Mucosa of gallbladder (tissue), 1 donor: ENCODE measurements at places on chromosomes 2 and 18. TPM values are rescaled to one million over a fixed set of nuclear protein-coding genes. Genes with fewer than 3 reads are reported as not detected.

DNA sequence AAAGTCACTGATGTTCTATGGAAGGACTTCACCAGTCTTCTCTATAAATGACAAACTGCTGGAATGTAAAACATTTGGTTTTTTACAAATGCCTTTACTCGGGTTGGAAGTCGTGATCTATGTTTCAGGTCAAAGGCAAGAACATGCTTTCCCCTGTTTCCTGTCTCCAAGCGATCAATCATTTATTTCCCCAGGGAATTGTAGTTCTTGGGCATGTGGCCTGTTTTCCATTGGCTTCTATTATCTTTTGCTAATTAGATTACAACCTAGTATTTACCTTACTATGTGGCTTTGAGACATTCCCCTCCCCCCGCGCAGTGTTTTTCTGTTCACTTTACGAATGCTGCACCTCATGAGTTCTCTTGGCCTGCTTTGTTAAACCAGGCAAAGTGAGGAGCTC, 684.2 kb downstream of the EPHA4 start:
- no peak for DNase-seq

- DNase-seq = no peak
Measured at GRCh38 chr2:3207091-3207491, 170.5 kb downstream of the EIPR1 start.

Gene CRYBA2
- not detected for total RNA-seq

DNA sequence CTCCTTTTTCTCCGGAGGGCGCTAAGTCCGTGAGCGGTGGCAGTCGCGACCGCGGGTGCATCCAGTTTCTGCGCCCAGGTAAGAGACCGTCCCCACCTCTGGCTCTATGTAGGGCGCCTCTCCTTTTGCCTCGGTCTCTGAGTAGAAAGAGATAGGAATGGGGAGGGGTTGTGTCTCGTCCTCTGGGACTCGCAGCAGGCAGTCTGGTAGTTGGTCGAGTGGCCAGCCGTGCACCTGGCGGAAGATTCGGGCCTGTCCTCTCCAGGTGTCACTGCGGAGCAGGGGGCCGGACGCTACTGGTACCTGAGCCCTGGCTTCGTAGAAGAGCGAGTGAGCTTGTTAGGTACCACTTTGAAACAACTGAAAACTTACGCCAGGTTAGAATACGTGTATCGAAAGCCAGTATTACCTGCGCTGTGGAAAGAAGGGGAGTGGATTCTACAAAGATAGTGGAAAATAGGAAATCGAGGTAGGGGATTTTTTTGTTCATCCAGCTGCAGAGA, 403 bp downstream of the MAP2 start:
- peak; percentile 24 for DNase-seq

GRCh38 chr18:78983512-78983911, 3.9 kb downstream of the SALL3 start:
- DNase-seq = no peak

DNA sequence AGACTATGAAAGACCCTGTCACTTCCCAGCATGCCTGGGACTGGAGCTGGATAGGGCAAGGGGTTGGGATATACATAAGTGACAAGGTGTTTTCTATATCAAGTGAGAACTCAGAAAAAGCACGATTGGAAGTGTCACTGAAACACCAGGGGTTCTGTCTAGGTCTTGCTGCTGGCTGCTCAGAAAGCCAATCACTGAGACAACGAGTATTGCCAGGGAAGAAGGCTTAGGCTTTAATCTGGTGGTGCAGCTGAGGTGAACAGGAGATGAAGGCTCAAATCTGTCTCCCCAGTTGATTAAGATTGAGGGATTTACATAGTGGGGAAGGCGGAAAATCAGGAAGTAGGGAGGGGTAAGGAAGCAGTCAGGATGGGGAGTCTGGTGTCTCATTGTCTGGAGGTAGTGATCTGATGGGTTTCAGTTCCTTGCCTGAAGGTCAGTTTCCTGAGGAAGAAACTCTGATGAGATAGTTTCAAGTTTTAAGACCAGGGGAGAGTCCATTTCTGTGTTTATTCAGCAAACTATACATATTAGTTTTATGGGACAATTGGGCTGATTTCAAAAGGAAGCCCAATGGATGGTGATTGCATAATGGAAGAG, 3.5 kb upstream of the C2orf74 start:
- no peak for DNase-seq

Gene CYRIA
- total RNA-seq = 7.0 TPM

DNA sequence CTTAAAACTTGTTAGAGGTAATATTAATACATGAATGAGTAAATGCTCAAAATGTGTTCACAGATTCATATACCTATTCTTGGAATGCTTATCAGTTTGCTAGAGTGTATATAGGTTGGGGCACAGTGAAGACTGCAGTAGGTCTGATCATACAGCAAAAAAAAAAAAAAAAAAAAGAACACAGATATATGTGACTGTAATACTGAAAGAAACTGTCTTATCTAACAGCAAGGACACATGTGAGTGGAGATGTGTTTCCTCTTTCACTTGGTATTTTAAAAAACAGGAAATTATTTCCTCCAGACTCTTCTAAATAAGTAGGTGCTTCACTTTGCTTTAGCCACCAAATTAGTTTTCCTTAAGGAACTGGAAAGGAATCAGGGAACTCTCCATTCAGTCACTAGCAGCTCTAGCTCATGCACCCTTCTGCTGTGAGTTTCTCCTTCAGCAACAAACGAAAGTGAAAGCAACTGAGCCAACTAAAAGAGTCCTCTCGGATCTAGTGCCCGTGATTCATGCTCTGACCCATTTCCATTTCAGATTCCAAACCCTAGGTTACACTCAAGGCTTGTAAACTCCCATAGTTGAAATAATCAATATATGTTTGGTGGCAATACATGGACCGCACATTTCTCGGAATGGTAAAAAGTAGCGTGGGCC, 98.5 kb downstream of the DSEL start:
- peak; percentile 14 for DNase-seq

DNA sequence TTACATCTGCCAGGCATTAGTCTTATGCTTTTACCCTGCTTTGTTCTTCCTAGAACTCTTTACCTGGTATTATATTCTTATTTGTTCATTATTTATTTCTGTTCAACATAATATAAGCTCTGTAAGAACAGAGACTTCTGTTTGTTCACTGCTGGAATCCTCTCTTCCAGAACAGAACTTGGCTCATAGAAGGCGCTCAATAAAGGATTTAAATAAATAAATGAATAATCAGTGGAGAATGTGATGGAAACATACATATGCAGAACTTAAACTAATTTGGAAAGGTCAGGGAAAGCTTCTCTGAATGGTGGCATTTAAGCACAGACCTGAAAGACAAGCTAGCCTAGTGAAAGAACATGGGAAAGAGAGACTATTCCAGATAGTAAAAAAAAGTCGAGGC, 24.3 kb downstream of the NCKAP1 start:
- DNase-seq = no peak

Gene C2orf80
- total RNA-seq = not detected

- no peak for DNase-seq
Measured at GRCh38 chr18:31633392-31634330, 42.0 kb downstream of the TTR start.

Gene INPP5D
- 30.4 TPM for total RNA-seq

Gene BOLL
- not detected for total RNA-seq

DNA sequence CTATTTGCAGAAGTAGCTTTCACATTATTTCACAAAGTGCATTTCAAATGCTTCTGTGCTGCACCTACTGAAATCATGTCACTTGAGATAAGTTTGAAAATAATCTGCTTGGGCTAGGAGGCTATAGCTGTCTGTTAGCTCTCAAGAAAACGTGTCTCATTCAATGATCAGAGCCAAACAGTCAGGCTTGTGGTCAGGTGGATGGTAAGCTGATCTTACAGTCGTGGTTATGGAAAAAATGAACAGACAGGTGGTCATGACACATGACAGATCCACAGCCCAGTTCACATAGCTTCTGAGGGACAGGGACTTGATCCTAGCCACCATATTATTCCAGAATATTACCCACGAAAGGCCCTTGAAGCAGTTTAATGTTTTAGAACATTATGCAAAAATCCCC, 26.5 kb upstream of the RFX8 start:
- DNase-seq = no peak

- peak; percentile 84 for DNase-seq
Measured at GRCh38 chr2:119383410-119384140, 16.8 kb downstream of the DBI start.
